AG20443 (cell line): ENCODE measurements at places on chromosomes 1 and 21.

DNA sequence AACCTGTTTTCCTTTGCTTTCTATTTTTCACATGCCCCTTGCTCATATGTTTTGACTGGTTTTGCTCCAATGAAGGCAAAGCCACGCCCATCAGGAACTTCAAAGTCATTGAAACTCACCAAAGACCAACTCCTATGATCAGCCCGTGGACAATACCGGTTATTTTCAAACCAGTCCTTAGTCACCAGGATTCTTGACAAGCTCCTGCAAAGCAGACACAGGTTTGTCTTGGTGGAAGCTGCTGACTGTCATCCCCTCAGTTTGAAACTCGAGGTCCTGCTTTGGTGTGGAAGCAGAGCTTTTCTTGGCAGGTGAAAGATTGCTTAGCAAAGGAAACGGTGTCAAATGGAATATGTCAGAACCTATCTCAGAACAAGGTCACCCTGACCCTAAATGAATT, 384.7 kb upstream of the CXADR start:
- no peak for DNase-seq

- no peak for DNase-seq
These were observed 6.3 kb upstream of the INAVA start for GRCh38 chr1:200888349-200888838.

- no peak for DNase-seq
These were observed 75.2 kb upstream of the KCNA3 start for GRCh38 chr1:110749960-110750359.

DNA sequence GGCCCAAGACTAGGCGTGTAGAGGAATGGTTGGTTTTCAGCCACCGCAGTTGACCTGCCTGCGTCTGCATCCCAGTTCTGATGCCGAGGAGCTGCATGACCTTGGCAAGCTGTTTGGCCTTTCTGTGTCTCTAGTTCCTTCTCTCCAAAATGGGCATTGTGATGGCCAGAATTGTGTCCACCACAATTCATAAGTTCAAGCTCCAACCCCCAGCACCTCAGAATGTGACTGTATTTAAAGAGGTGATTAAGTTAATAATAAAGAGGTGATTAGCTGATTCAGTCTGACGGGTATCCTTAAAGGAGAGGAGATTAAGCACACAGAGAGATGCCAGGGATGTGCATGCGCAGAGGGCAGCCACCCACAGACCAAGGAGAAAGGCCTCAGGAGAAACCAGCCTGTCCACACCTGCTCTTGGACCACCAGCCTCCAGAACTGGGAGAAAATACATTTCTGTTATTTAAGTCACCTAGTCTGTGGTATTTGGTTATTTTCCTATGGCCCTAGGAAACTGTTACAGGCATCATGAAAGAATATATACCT, 28.5 kb downstream of the MAB21L3 start:
- no peak for DNase-seq

- DNase-seq = peak; percentile 30
These were observed 14.0 kb downstream of the GTF2B start for GRCh38 chr1:88877382-88877825.

GRCh38 chr1:62439652-62440371, 3.0 kb downstream of the USP1 start:
- DNase-seq = no peak

DNA sequence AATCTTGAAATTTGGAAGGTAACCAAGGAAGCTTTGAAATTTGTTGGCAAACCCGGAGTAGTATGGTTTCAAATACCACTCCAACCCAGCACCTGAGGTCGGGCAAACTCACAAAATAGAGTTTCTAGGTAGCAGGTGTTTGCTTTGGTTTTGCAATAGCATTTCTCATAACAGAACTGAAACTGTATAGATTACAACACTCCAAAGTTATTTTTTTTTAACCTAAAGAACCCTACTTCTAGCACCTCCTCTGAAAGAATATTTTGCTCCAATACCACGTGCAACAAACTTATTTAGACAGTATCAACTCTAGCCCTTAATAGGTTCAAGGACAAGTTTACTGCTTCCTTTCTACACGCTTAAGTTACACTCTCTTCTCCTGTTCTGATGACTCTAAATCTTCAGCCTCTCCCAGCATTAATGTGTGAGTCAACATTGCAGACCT, 178.5 kb upstream of the FMN2 start:
- DNase-seq = no peak

GRCh38 chr1:14340002-14340785, 258.3 kb upstream of the KAZN start:
- peak; percentile 70 for DNase-seq
